ENCODE measurements at places on chromosomes 1 and 21. TPM values are rescaled to one million over a fixed set of nuclear protein-coding genes. Genes with fewer than 3 reads are reported as not detected.
A peak's percentile ranks its signal among the peaks of the same experiment; 100 is the strongest.

The KCNE2 gene
- not detected for total RNA-seq

GRCh38 chr1:180579961-180580611 lies 21.3 kb downstream of the OVAAL start:
- peak; percentile 49 for DNase-seq

DNA sequence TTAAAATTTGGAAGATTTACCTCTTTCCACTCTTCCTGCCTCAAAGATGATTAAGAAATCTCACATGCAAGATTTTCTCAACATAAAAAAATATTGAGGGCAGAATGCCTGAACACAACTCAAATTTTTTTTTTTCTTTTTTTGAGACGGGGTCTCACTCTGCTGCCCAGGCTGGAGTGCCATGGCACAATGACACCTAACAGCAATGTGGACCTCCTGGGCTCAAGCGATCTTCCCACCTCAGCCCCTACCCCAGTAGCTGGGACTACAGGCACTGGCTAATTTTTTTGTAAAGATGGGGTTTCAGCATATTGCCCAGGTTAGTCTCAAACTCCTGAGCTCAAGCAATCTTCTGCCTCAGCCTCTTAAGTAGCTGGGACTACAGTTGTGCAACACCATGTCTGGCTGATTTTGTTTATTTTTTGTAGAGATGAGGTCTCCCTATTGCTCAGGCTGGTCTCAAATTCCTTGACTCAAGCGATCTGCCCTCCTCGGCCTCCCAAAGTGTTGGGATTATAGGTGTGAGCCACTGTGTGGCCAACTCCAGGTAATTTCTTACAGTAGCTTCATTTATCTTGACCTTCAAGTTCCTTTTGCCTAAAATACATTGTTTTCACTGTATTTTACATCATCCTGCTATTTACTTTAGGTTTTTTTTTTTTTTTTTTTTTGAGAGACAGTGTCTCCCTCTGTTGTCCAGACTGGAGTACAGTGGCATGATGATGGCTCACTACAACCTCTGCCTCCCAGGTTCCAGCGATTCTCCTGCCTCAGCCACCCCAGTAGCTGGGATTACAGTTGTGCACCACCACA lies 10.4 kb downstream of the NUCKS1 start:
- DNase-seq, result peak; percentile 57

- no peak for DNase-seq
Observed at GRCh38 chr1:158150523-158150922, 30.2 kb upstream of the CD1D start.

GRCh38 chr1:78055565-78056132 lies 9.9 kb downstream of the GIPC2 start:
- DNase-seq, result no peak

DNA sequence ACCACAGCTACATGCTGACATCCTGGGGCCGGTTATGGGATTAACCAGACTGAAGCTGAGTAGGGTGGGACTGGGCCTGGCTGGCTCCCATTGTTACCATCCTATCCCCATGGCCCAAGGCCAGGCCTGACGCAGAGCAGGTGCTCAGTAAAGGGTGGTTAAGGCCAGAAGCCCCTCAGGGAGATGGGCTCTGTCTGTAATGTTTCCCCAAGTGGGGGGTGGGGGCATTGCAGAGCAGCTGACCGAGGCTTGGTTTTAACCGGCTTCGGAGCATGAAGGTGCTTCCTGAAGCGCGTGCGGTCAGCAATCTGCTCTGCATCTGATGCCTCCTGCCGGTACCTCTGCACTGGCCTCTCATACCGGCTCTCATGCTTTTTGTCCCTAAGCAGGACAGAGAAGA lies 83.4 kb upstream of the ACTL8 start:
- DNase-seq, result no peak

The FCGR3A gene
- total RNA-seq, result not detected

DNA sequence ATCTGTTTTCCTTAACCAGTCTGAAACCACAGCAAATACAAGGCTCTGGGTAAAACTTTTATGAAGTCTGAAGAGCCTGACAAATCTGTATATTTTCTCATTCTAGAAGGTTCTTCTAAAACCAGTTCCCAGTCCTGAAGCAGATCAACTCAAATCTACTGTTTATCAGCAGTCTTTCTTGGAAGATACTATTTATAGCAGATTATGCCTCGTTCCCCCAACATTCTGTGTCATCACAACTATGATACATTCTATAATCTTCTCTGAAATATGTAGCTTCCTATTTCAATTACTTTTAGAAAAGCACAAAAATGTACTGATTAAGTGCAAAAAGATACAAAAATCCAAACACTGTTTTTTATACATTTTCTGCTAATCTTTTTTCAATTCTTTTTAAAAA lies 67.5 kb downstream of the NIBAN1 start:
- DNase-seq, result no peak

DNA sequence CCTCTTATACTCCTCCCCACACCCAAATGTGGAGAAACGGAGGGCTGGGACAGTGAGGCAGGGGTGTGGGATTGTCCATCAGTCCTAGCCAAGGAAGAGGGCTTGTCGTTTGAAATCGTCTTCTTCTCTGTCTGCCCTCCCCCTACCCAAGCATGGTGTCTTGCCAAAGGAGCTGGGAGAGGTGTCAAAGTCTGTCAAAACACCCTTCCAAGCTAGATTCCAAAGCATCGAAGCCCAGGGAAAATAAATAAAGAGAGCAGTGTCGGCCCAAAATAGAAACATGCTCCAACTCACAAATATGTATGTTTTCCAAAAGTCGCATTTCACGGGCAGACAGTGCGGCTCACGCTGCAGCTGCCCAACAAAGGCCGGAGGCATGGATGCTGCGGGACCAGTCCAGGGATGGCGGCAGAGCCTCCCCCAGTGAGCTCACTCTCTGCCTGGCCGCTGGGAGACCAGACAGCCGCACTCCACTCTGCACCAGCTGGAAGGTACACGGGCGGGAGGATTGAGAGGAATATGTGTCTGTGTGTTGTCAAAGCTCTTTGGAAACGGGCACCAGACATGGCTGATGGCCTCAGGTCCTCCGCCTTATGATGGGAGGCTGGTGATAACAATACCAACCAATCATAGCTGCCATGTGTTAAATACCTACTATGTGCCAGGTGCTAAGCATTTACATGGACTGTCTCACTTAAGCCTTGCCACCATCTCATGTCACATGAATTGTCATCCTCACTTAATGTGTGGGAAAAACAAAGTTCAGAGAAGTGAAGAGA lies 3.9 kb downstream of the DISP3 start:
- DNase-seq, result no peak

DNA sequence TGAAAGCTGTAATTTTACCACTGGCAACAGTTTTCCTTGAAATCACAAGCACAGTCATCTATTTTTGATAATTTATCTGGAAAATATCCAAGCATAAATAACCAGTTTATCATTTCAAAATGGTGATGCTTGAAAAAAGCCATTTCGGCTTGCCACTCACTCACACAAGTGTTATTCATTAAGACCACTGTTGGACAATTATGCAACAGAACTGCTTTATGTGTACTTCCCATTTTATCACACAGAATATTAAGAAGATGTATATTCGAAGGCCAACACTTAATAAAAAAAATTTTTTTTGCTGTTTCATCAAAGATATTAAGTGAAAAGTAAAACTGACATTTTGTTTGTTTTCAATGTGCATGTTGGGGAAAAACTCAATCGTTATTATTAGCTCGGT lies 62.3 kb downstream of the EIF4G3 start:
- DNase-seq, result no peak

DNA sequence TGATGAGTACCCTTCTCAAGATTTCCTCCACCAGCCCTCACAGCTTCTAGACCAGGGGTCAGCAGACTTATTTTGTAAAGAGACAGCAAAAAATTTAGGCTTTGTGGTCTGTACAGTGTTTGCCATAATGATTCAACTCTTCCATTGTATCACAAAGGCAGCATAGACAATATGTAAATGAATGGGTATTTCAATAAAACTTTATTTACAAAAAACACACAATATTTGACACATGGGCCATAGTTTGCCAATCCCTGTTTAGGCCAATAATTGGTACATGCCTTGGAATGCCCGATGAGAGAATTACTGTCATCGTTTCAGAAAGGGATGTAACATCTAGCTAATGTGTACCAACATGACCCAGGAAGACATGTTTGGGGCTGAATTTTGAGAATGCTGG lies 178.9 kb upstream of the GALNT2 start:
- DNase-seq, result no peak

DNA sequence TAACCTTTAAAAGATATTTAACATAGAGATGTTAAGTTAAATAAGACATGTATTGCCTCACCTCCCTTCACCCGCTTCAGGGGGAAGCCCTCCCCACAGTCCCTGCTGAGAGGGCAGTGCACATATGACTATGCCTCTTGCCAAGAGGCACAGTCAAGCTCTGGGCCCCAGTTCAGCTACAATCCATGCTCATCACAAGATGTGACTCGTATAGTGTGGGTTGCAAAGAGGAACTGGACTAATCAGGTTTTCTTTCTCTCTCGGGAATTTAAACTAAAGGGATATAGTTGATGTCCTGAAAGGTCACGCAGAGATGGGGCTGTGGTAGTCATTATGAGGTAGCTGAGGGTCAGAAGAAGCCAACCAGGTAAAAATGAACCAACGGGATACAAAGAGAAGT lies 35.6 kb downstream of the LYST start:
- peak; percentile 16 for DNase-seq

GRCh38 chr1:21518774-21519455 lies 9.7 kb downstream of the ALPL start:
- DNase-seq, result no peak

DNA sequence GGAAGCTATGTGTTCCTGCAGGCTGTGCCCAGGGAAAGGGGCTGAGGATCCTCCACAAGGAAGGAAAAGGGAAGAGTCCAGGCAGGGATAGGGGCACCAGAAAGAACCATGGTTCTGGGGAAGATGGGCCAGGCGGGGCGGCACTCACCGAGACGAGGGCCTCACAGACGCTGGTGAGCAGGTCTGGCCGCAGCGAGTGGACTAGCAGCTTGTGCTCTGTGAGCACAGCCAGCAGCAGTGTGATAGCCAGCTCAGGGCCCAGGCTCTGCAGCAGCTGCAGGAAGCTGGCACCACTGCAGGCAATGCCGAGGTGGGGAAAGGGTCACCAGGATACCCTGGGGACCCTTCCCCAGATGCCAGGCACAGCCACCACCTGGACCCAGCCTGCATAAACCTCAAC lies 5.8 kb downstream of the DENND4B start:
- no peak for DNase-seq

- no peak for DNase-seq
Observed at GRCh38 chr1:212606395-212607205, 2.0 kb upstream of the ATF3 start.

The MCM3AP gene
- total RNA-seq, result 58.8 TPM

The SH3GLB1 gene
- 11.2 TPM for total RNA-seq

The MSH4 gene
- not detected for total RNA-seq

GRCh38 chr1:19326748-19327065 lies 14.6 kb downstream of the SLC66A1 start:
- DNase-seq, result no peak

DNA sequence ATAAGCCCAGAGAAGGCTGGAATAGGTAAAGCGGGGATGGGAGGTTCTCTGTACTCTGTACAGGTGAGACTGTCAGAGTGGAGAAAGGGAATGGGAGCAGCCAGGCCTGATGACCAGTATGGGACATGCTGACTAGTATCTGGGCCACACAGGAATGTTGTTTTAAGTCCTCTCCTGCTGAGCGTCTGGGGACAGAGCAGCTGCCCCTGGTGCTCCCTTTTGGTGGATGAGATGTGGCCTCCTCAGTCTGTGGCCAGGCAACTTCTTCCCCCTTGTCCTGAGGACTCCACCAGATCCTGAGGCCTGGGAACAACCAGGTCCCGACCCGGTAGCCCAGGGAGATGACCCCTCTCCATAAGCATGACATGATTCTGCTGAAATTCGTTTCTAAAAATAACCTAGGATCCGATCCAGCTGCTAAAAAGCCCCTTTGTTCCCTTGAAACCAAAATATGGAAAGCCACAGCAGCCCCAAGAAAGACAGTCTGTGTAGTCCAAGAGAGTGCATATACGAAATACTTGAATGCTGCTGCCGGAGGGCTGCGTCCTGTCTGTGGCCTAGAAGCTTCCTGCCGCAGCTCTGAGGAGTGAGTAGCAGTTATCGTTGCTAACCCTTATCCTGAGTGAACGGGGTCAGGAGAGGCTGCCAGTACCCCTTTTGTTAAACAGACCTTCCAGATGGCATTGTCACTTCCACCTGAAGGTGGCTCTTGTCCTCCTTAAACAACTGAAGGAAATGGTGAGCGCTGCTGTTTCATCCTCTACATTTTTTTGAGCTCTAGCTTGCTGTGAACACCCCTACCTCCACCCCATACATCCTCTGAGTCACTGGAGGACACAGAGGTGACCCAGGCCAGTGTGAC lies 47.1 kb downstream of the ATP2B4 start:
- peak; percentile 90 for DNase-seq

DNA sequence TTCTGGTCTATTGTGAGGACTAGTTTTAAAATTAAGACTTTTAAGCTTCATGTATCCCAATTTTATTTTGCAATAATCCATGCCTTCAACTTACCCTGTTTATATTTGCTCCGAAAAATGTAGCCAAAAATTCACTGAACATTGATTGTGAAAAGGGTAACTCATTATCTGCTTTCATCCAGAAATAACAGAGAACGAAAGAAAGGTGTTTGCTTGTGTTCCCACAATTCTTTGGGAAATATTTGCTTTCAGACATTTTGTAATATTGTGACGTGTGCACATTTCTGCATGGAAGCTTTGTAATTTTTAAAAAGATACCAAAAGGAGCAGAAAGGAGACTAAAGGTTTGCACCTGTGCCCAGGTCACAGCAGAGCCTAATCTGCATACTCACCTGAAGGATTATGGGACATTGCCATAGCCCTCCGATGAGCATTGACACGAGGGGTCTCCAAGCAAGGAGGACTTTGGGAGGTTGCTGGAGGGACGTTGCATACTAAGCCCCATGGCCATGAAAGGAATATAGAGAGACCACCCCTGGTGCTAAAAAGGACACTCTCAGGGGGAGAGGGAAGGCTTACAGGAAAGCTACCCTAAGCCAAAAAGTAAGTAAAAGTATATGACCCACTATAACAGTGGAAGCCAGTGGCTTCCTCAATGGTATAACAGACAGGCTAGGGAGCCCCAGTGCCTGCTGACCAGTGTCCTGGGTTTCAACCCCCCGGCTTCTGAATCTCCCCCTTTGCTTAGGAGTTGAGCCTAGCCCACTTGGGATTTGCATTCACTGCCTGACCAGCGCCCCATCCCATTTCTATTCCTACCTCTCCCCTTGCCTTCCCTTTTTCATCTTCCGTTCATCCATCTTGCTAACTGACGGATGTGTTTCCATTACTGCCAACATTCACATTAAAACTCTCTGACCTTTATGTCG lies 148.6 kb upstream of the ZC3H12A start:
- DNase-seq, result no peak

The GBP5 gene
- not detected for total RNA-seq

DNA sequence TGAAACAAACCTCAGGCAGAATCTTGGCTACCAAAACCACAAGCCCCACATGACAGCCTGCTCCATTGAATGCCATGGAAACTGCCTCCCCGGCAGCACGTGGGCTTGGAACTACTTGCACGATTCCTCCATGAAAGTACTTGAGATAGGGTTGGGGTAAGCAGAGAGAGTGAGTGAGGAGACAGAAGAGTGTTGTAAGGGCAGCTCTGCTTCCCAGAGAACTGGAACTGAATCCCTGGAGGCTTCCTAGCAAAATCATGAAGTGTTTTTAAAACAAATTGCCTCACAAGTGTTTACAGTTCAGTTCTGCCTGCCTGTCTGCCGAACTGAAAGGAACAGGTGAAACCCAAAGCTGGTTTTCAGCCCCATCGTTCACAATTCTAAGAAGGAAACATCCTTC lies 35.3 kb upstream of the DNASE2B start:
- no peak for DNase-seq

- DNase-seq, result no peak
Observed at GRCh38 chr1:89552471-89553081, 27.9 kb downstream of the LRRC8B start.

The KIAA0040 gene
- 0.98 TPM for total RNA-seq
